Epithelial cell of prostate (primary cell): ENCODE measurements at places on chromosomes 2 and 18.

- no peak for DNase-seq
These were observed 109.6 kb upstream of the CDC42EP3 start for GRCh38 chr2:37781028-37781427.

GRCh38 chr2:59754011-59754735, 799.3 kb downstream of the BCL11A start:
- DNase-seq = no peak

GRCh38 chr2:220277445-220277975, 650.1 kb downstream of the SLC4A3 start:
- peak; percentile 69 for DNase-seq

- peak; percentile 98 for DNase-seq
These were observed 995 bp upstream of the RTN4 start for GRCh38 chr2:55051026-55051866.

DNA sequence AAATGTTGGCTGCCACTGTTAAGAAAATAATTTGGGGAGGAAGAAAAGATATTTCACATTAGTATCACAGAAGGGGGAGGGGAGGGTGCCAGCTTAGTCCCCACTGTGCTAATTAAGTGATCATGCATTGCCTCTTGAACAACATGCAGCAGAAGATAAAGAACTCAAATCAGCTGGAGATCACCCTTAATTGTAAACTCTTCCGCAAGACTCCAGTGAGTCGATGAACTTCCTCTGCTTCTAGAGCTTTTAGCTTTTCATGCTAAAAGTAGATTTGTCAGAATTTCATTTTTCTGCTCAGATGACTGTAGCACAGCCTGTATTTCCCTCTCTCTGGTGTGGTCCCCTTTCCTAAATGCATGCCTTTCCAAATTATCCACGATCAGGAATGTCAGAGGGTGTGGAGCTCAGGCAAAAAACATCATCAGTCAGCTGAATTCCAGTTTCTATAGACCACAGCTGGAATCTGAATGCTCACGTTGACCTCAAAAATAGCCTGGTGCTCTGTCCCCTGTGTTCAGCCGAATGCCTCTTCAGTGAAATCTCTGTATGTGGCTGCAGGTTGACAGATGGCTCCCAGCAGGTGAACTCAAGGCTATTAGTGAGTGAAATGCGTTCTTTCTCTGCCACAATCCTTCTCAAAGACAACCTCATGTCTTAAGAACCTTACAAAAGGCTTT, 156.8 kb upstream of the UNC80 start:
- DNase-seq = no peak

DNA sequence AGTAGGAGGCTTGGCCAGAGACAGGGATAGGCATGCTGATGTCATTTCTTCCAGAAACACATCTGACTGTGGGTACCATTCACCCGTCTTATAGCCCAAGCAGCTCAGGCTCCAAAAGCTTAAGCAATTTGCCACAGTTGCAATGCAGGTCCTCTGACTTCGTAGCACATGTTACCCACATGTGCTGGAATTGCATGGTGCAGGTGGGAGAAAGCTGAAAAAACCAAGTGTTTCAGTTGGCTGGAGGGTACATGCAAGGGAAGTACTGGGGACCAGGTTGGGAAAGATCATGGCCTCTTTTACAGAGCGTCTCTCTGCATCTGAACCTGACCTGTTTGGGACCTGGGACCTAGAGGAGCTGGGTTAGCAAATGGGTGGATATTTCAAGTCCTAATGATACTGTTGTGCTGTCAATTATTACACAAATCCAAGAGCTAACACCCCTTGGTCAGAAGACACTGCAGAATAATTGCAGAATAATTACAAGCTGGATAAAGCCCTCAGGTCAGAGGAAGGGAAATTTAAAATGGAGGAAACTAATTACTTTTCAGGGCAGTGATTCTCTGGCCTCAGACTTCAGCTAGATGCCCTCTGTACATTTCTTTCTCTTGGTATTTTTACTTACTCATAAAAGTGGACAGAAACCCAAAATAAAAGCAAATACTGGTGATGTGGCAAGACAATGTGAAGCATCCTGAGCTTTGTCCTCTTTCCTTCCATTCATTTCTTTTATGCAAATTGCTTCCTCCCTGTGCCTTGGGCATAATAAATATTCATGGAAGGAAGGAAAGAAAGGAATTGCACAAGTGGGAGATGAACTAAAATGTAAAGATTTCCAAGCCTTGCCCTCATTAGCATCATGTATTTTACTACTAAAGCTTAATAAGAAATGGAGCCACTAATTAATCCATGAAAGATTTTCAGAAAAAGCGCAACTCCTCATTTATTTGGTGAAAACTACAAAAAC, 45.6 kb upstream of the TTC39C start:
- no peak for DNase-seq

DNA sequence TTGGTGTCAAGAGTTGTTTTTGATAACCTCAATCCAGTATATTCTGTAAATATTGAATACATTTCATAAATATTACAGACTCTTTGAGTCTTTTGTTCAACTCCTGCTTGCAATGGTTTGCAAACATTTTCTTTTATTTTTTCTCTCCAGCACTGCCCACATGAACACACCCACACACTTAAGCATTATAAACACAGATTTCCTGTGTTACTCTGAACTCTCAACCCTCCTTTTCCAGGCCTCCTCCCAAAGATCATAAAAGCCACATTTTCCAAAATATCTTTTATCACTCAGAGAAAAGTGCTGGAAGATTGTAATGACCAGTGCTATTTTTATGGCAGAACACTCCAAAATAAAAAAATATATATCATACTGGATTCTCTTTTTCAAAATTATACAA, 20.5 kb downstream of the ARHGAP25 start:
- DNase-seq = no peak

DNA sequence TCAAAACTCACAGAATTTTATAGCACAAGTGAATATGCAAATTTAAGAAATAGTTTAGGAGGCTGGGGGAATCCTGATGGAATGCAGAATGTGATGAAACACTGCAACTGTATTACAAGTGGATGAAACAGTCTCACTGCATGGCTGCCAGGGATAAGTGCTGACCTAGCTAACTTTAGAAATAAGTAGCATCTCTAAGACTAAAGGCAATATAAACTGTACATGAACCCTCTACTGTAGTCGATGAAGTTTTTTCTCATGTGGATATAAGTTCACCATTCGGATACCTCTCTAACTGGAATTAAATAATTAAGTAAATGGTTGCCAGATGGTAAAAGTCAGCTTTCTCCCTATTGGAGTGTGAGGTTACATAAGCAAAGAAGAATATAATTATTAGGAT, 777.8 kb upstream of the RAB6C start:
- DNase-seq = no peak
